ENCODE measurements at places on chromosomes 2 and 18.
A peak's percentile ranks its signal among the peaks of the same experiment; 100 is the strongest.

DNA sequence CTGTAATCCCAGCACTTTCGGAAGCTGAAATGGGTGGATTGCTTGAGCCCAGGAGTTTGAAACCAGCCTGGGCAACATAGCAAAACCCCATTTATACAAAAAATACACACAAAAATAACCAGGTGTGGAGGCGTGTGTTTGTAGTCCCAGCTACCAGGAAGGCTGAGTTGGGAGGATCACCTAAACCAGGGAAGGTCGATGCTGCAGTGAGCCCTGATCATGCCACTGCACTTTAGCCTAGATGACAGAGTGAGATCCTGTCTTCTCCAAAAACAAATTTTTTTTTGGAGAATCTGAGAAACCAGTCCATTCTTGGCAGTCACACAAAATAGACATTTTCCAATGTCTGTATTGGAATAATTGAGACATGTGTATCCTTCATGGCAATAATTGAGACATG is 46.8 kb downstream of the RAB27B start:
- DNase-seq: no peak

GRCh38 chr2:17107151-17107550 is 411.1 kb downstream of the RAD51AP2 start:
- peak; percentile 35 for DNase-seq

DNA sequence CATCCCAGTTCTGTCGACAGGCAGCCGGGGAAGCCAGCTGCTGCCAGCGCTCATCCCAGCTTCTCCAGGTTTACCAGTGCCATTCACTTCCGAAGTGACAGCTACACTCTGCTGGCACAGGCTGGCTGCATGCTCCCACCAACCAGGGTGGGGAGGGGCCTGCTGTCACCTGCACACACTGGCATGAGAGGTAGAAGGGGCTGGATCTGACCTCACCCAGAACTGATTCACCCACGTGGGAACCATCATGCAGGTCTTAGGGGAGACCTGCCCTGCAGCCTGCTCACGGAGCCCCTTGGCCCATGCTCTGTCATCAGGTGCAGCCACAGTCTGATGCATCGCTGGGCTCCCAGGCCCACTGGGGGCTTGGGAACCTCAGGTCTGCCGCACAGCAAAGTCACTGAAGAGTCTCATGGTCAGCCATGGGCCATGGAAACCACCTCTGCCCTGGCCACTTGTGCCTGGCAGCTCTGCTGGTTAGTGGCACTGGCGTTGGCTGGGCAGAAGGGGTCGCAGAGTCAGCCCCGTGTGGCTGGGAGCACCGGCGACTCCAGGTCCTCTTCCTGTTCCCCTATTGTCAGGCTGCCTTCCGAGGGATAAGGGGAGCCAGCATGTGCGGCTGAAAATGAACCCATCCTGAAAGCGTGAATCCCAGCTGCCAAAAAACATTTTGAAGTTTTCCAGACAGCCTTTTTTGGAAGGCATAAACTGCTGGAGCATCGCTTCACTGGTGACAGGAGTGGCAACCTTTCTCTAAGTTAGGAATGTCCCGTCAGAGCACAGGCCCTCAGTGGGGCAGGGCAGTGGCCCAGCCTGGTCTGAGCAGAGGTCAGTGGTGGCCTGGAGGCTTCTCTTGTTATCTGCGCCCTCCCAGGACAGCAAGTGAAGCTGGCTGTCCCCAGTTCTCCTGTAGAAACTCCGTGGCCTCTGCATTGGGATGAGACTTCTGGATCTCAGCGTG is 157.8 kb downstream of the SEPTIN10 start:
- DNase-seq: no peak

- no peak for DNase-seq
Observed at GRCh38 chr2:45329045-45329677, 281.9 kb downstream of the SRBD1 start.

- DNase-seq: no peak
Observed at GRCh38 chr2:99187011-99187410, 6.0 kb downstream of the MRPL30 start.

DNA sequence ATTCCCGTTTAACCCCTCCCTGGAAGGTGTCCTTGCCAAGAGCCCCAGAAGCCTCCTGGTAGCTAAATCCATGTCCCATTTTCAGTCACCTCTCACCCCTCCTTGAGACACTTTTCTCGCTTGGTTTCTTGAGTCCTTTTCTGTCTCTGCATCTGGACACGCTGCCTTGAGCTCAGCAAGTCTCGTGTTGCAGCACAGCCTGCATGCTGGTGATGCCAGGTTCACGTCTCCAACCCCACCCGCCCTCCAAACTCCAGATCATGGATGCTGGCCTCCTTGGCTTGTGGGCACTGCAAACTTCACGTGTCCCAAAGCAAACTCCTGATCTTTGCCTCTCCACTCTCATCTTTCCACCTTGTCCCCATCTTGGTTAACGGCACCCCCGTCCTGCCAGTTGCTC is 39.3 kb downstream of the CENPO start:
- DNase-seq: no peak

GRCh38 chr2:50431958-50432650 is 599.8 kb downstream of the NRXN1 start:
- DNase-seq: no peak

- peak; percentile 66 for DNase-seq
Observed at GRCh38 chr2:13000664-13001363, 284.1 kb downstream of the TRIB2 start.

- peak; percentile 5 for DNase-seq
Observed at GRCh38 chr18:30527226-30527625, 515.3 kb downstream of the DSC3 start.

GRCh38 chr18:79615586-79615985 is 64.0 kb upstream of the CTDP1 start:
- DNase-seq: no peak

DNA sequence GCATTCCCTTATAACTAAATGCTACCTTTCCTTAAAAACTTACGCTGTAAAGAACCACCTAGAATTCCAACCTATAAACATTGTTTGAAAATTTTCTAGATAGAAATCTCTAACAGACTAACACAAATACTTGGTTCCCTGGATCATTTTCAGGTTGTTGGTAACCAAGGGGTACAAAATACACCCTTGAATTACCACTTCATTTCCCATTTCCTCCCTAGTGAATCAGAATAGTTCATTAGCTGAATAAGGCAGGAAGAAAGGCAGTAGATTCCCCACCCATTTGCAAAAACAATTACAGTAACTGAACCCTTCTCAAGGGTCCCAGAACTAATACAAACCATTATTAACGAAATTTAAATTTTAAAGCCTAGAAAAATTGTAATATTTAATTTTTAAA is 5.5 kb downstream of the MEX3C start:
- DNase-seq: no peak

GRCh38 chr2:208300847-208301618 is 35.0 kb downstream of the PIKFYVE start:
- DNase-seq: peak; percentile 8

- no peak for DNase-seq
Observed at GRCh38 chr2:16885027-16885426, 219.4 kb upstream of the CYRIA start.

GRCh38 chr2:170142502-170142901 is 35.4 kb upstream of the MYO3B start:
- DNase-seq: no peak

GRCh38 chr18:69109686-69110085 is 291.0 kb upstream of the DOK6 start:
- DNase-seq: no peak

Data from eye (tissue), 1 donor.